HepG2 (cell line): ENCODE measurements at places on chromosomes 4 and X.

DNA sequence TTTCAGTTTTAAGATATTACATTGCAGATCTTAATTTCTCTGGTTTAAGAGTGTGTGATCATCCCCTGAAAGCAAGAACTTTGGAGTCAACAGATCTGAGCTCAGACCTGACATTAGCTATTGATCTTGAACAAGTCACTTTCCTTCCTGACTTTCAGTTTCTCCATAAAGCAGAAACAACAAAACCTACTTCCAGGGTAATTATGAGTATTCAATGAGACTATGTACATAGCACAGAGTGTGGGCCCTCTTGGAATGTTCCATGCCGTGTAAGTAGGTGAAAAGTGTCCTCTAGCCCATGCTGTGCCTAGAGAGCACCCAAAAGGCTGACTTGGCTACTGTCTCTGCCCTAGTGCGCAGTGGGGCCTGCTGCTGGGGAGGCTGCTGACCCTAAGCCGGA lies 188.0 kb upstream of the RPL34 start:
- no peak overlapping the region for H3K27ac ChIP-seq
- H3K27me3 ChIP-seq, result no peaks in the 10 kb centered on the region
- no peak for DNase-seq
- H3K36me3 ChIP-seq, result no peaks in the 10 kb centered on the region

- H3K36me3 ChIP-seq, result peaks cover 20% of the 10 kb centered on the region
- DNase-seq, result peak; percentile 75
- peak overlapping the region; percentile 96 for H3K4me3 ChIP-seq
These were observed 810 bp downstream of the SPRY1 start for GRCh38 chr4:123397144-123398065.

DNA sequence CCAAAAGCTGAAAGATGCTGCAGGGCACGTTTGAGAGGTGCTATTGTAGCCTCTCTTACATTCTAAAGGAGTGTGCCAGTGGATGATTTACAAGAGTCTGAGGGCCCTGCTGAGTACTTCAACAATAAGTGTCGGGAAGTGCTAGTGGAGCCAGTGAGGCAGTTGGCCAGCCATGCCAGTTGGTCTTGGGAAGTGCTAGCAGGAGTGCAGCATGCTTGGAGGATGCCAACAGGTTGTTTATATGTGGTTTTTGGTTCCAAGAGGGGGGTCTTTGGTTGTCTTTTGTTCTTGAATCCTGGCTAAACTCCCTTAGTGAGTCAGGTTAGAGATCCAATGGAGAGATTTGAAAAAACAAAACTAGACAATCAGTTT lies 335.3 kb downstream of the PABPC4L start:
- no peak overlapping the region for H3K4me3 ChIP-seq
- no peaks in the 10 kb centered on the region for H3K4me1 ChIP-seq
- no peaks in the 10 kb centered on the region for H3K27me3 ChIP-seq
- no peaks in the 10 kb centered on the region for H3K36me3 ChIP-seq
- no peak overlapping the region for H3K27ac ChIP-seq
- no peak for DNase-seq

DNA sequence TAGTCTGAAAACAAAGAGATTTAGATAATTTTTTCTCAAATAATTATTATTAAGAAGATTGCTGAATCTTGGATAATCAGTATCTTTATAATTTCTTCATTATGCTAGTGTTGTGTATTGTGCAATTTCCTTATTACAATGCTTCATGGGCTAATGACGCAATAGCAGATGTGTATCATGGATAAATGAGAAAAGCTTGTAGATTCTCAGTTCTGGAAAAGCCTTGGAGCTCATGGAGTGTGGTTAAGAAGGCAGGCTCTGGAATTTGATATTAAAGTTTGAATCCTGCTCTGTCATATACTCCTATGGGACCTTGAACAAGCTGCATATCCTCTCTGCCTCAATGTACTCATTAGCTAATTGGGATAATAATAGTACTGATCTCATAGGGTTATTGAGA lies 18.9 kb upstream of the CXCL8 start:
- H3K27ac ChIP-seq, result no peak overlapping the region
- H3K36me3 ChIP-seq, result no peaks in the 10 kb centered on the region
- no peaks in the 10 kb centered on the region for H3K4me1 ChIP-seq
- no peaks in the 10 kb centered on the region for H3K27me3 ChIP-seq
- no peak overlapping the region for H3K4me3 ChIP-seq

- peak overlapping the region; percentile 77 for H3K4me3 ChIP-seq
- no peaks in the 10 kb centered on the region for H3K36me3 ChIP-seq
- no peaks in the 10 kb centered on the region; the same call in 2 of the 3 replicates for H3K27me3 ChIP-seq
- no peak for DNase-seq
- peaks cover 30% of the 10 kb centered on the region for H3K4me1 ChIP-seq
These were observed 1.1 kb downstream of the SGCB start for GRCh38 chr4:52036886-52037530.

GRCh38 chrX:103215425-103215991 lies 600 bp downstream of the BEX4 start:
- H3K27ac ChIP-seq, result no peak overlapping the region
- DNase-seq, result no peak
- H3K4me3 ChIP-seq, result no peak overlapping the region
- no peaks in the 10 kb centered on the region for H3K27me3 ChIP-seq
- no peaks in the 10 kb centered on the region for H3K4me1 ChIP-seq
